ENCODE measurements at places on chromosomes 2 and 18.

DNA sequence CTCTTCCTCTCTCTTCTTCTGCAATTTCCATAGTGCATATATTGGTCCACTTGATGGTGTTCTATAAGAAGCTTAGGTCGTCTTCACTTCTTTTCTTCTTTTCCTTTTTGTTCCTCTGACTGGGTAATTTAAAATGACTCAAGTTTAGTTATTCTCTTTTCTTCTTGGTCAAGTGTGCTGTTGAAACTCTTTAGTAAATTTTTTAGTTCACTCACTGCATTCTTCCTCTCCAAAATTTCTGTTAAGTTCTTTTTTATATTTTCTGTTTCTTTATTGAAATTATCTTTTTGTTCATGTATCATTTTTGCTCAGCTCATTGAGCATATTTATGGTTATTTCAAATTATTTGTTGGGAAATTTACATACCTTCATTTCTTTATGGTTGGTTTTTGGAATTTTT is 32.7 kb upstream of the ZSWIM2 start:
- DNase-seq = no peak

GRCh38 chr2:151063271-151063670 is 198.4 kb downstream of the RBM43 start:
- no peak for DNase-seq

GRCh38 chr2:166411473-166412230 is 35.9 kb upstream of the SCN9A start:
- no peak for DNase-seq

DNA sequence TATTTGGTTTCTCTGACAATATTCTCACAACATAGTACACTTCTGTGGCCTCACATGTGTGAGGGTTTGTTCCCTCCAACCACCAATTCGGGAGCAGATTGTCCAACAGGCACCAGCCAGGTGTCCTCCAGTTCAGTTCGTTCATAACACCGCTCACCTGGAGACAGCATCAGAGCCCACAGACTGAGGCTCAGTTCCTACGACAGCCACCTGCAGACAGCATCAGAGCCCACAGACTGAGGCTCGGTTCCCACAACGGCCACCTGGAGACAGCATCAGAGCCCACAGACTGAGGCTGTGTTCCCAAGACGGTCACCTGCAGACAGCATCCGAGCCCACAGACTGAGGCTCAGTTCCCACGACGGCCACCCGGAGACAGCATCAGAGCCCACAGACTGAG is 58.2 kb upstream of the SNTG2 start:
- DNase-seq = no peak

GRCh38 chr2:54866179-54866578 is 142.7 kb downstream of the EML6 start:
- DNase-seq = no peak
